ENCODE measurements at places on chromosomes 3 and 15.

DNA sequence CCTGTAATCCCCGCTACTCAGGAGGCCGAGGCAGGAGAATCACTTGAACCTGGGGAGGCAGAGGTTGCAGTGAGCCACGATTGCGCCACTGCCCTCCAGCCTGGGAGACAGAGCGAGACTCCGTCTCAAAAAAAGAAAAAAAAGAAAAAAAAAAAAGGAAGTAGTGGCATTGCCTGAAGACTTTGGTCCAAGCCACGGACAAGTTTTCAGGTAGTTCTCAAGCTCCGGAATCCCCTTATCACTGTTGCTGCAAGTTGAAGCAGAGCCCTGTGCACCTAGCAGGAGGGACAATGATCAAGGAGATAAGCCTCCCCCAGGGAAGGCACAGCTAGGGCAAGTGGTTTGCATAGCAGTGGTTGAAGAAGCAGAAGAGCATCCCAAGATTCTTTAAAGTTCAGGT is 97.6 kb downstream of the MEX3B start:
- DNase-seq: no peak

GRCh38 chr3:177190756-177191681 is 6.3 kb downstream of the TBL1XR1 start:
- DNase-seq: no peak

GRCh38 chr3:142976621-142977398 is 13.3 kb upstream of the PAQR9 start:
- DNase-seq: peak; percentile 92

DNA sequence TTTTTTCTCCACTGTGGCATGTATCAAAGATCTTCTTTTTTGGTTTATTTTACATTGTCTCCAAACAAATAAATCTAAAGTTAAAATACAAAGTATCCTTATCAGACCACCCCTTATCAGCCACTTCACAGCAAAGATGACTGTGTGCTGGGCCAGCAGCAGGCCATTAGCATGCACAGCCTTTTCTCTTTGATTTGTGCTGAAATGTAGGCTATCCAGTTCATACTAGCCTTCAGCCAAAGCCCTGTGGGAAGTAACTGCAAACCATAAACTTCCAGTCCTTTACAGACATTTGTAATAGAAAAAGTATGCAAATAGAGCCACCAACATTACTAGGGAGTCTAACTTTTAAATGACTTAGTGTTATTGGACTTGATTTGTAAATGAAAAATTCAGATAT is 816.3 kb downstream of the FHIT start:
- no peak for DNase-seq

GRCh38 chr3:134869153-134869726 is 74.2 kb downstream of the EPHB1 start:
- DNase-seq: no peak

Measured in HS-27A (cell line).